Dermis blood vessel endothelial cell (primary cell): ENCODE measurements at places on chromosomes 3 and 15.
A peak's percentile ranks its signal among the peaks of the same experiment; 100 is the strongest.

DNA sequence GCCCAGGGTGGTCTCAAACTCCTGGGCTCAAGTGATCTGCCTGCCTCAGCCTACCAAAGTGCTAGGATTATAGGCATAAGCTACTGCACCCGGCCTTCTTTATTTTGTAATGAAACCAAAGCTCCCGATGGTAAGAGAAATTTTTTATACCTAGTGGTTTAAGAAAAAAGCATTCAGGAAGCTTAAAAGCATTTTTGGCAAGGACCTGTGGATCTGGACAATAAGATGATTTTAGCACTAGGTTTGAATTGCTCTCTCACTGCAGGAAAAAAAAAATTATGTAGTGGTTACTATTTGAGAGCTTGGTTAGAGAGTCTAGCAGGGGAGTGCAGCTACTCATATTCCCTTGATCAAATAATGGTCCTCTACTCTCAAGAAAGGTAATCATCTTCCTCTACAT, 64.9 kb upstream of the PIK3R4 start:
- DNase-seq, result no peak

DNA sequence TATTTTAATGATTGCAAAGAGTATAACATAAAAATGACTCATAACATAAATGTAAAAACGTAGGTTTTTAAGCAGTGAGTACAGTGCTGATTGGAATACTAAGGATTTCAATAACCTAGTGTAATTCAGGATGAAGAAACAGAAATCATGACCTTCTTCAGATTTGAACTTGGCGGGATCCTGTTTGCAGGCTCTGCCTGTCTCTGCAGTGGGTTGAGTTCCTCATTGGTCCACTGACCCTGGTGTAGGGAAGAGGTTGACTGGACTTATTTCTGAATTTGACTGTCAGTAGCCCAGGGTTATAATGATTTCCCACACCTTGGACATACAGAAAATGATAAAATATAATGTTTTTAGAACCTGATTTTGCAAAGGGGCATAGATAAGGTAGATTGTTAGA, 171.7 kb downstream of the FNDC3B start:
- DNase-seq, result no peak

DNA sequence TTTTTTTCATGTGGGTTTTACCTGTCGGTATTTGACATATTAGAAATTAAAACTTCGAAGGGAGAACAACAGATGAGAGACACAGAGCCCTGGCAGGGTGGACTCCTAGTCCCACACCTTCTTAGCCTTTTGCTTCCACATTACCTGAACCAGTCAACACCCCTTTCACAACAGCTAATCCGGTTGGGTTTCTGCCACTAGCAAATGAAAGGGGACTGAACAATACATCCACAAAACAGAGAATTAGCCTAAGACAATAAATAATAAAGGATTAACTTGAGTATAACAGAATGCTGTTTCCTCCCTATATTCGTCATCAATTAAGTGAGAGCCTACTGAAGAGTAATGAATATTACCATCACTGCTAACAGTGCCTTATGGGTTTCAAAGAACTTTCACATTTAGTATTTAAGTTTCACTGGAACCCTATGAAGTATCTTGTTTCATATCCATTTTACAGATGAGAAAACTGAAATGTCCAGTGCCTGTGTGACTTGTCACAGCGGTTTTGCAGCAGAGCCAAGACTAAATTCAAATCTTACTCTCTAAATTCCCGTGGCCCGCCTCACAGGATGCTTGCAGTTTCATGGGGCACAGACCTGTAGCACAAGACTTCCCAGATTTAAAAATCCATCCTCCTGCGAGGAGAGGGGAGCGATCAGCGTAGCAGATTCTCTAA, 1.0 kb upstream of the RAB8B start:
- no peak for DNase-seq

- no peak for DNase-seq
Measured at GRCh38 chr3:12388185-12388584, 96.1 kb upstream of the TSEN2 start.

DNA sequence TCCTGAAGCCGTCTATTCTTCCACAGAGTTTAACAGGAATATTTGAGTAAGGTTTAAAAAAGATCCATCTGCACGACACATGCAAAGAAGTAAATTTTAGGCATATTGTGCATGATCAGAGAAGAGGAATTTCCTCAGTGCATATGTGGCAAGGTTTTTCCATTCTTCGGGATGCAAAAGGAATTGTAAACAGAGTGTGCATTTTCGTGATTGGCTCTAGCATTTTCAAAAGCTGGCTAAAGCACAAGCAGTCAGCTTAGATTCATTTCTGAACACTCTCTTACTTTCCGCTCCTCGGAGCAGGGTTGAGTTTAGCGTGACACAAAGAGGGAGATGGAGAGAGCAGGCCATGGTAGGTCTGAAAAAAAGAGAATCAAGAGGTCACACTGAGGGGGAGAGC, 128.2 kb downstream of the ADAMTS9 start:
- DNase-seq, result no peak

- DNase-seq, result peak; percentile 74
Measured at GRCh38 chr3:99895703-99896441, 78.2 kb downstream of the CMSS1 start.

DNA sequence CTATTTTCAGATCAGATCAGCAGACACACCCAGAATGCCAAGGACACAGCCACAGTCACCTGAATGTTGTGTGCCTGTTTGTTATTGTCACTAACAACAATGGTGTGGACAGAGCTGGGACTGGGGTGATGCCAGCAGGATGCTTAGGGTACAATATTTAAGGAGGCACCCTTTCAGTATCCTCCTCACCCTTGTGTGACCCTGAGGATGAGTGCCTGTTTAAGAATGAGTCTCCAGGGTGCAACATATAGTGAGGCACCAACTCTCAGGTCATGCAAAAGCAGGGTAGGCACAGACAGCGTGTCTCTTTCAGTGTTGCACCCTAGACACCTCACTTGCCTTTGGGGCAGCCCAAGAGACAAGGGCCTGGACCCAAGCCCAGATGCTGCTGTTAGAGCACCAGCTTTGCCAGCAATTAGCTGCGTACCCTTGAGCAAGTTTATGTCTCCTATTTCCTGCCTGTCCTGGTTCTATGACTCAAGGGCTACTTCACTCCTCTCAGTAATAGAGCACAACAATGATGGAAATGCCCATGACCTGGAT, 122.6 kb downstream of the AQP9 start:
- DNase-seq, result no peak

- no peak for DNase-seq
Measured at GRCh38 chr15:86300390-86301125, 220.9 kb downstream of the AGBL1 start.

- DNase-seq, result no peak
Measured at GRCh38 chr15:85515212-85515611, 134.8 kb downstream of the AKAP13 start.

GRCh38 chr3:85652360-85652759, 693.6 kb downstream of the CADM2 start:
- DNase-seq, result no peak

- no peak for DNase-seq
Measured at GRCh38 chr3:197253238-197253947, 45.0 kb downstream of the DLG1 start.

- DNase-seq, result no peak
Measured at GRCh38 chr3:85740561-85740960, 781.8 kb downstream of the CADM2 start.

GRCh38 chr3:117756563-117756962, 1047.0 kb downstream of the TUSC7 start:
- DNase-seq, result no peak

GRCh38 chr3:169348929-169349621, 314.4 kb downstream of the MECOM start:
- no peak for DNase-seq

GRCh38 chr3:129783470-129783869, 110.0 kb downstream of the TMCC1 start:
- peak; percentile 2 for DNase-seq

GRCh38 chr3:141682007-141682406, 56.1 kb upstream of the RNF7 start:
- DNase-seq, result no peak

- DNase-seq, result peak; percentile 80
Measured at GRCh38 chr3:184727357-184728009, 15.6 kb upstream of the MAGEF1 start.

GRCh38 chr3:15647611-15648167, 46.1 kb downstream of the BTD start:
- DNase-seq, result peak; percentile 99

- peak; percentile 96 for DNase-seq
Measured at GRCh38 chr3:138594150-138594934, at the start of gene CEP70. Gene CEP70 (minus strand): TSS chr3:138594260. CDS start chr3:138572927, 21,333 bp downstream.

GRCh38 chr3:170149016-170149415, 32.5 kb downstream of the PHC3 start:
- DNase-seq, result no peak

DNA sequence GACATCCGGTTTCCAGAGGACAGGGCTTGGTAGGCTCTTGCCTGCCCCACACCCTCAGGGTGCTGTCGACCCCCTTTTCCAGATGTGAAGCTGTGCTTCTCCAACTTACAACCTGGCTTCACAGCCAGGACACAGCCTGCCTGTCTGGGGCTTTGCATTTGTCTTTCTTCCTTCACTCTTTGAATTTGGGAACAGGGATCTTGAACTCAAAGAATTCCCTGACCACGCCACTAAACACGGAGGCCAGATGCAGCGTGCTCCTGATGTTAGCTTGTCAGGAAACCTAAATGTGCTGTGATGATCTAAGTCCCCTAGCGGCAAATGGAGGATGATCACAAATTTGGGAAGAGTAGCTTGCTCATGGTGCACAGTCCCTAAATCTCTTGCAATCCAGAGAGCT, 244.8 kb upstream of the RGMA start:
- no peak for DNase-seq

GRCh38 chr3:128820252-128820839, 59.1 kb upstream of the ACAD9 start:
- no peak for DNase-seq

DNA sequence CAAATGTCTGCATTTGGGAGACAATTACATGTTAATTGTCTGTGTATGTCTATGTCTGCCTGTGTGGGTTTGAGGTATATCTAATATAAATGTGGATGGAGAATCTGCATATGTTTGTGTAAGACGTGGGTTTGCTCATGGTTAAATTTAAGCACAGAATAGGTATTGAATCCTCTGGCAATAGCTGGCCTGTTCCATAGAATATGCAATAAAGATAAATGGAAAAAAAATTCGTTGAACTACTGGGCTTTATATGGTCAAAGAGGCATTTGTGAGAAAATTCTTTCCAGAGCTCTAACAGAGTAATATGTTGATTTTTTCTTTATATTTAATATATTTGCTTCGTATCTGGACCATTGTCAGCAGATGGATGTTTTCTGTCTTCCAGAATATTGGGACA, 1.4 kb downstream of the VPS8 start:
- DNase-seq, result no peak

GRCh38 chr3:170021083-170021482, 16.7 kb upstream of the GPR160 start:
- DNase-seq, result peak; percentile 43

GRCh38 chr15:89129123-89129815, 41.0 kb downstream of the ABHD2 start:
- peak; percentile 68 for DNase-seq

DNA sequence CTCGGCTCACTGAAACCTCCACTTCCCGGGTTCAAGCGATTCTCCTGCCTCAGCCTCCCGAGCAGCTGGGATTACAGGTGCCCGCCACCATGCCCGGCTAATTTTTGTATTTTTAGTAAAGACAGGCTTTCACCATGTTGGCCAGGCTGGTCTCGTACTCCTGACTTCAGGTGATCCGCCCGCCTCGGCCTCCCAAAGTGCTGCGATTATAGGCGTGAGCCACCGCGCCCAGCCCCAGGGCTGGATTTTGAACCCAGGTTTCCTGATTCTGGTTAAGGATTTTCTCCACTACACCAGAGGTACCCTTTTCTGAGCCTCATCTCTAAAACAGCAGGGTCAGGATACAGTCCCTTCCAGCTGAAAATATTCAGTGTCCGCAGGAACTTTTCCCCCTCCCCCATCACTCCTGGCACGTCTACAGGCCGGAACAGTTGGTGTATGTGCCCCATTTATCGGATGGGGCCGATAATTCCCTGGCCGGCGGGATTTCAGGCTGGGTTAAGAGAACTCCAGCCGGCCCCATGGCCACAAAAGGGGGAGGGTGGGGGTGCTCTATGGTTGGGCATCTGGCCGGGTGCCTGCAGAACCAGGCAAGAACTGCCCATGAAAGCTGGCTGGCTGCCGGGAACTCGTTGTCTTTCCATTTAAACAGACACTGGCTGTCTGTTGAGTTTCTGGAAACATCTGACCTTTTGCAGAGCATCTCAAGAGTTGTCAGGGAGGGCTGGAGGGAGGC, 26.8 kb upstream of the SEMA4B start:
- peak; percentile 40 for DNase-seq

DNA sequence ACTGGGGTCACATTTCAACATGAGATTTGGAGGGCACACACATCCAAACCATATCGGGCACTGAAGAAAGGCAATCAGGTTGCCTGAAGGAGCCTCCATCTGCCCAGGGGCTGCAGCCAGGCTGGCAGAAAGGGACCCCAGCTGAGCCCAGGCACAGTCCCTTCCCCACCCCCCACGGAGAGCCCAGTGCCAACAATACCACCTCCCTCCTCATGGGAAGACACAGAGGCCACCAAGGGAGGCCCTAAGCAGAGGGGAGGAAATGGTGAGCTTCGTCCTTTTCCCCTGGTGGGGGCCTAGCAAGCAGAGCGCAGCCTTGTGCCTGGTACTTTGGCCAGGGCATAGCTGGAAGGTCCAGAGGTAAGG, 3.0 kb upstream of the STRA6 start:
- DNase-seq, result no peak

- DNase-seq, result no peak
Measured at GRCh38 chr3:134252766-134253165, 2.1 kb upstream of the RYK start.

- peak; percentile 42 for DNase-seq
Measured at GRCh38 chr3:146164971-146165769, 4.2 kb upstream of the PLOD2 start.

DNA sequence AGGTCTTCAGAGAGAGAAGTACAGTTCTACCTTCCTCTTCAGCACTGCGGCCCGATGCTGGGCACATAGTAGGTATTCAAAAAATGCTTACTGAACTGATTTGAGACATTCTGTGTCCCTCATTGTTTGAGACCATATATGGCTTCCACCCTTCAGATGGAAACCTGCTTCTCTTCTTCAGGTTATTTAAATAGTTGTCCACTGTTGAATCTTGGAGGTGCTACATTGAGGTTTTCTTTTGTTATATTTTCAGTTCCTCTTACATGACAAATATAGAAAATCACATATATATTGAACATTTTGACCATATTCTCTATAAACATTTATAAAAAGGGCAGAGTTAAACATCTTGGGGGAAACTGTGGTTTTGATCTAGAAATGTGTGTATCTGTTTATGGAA, 200.2 kb upstream of the LRRC3B start:
- no peak for DNase-seq

DNA sequence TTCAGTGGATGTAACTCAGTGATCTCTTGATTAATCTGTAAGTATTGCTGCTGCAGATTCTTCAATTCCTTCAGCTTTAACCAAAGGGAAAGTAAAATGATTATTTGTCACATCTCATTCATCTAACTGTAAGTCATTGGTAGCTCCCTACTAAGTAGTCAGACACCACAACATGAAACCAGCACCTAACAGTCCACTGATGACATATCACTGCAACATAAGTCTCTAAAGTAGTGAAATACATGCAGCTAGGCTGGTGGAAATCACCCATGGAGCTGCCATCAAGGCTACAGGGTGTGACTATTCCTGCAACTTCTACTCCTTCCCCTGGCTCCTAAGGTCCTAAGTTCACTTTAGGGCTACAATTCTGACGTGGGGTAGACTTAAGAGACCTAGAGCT, 21.1 kb upstream of the HCLS1 start:
- DNase-seq, result no peak

GRCh38 chr3:115808816-115809215, 185.5 kb downstream of the GAP43 start:
- DNase-seq, result no peak
